Common myeloid progenitor, CD34-positive (primary cell): ENCODE measurements at places on chromosomes 4 and X.
A peak's percentile ranks its signal among the peaks of the same experiment; 100 is the strongest.

- DNase-seq, result no peak
- no peak overlapping the region for H3K4me3 ChIP-seq
- H3K4me1 ChIP-seq, result no peaks in the 10 kb centered on the region
These were observed 51.0 kb upstream of the BEND2 start for GRCh38 chrX:18271725-18272124.

DNA sequence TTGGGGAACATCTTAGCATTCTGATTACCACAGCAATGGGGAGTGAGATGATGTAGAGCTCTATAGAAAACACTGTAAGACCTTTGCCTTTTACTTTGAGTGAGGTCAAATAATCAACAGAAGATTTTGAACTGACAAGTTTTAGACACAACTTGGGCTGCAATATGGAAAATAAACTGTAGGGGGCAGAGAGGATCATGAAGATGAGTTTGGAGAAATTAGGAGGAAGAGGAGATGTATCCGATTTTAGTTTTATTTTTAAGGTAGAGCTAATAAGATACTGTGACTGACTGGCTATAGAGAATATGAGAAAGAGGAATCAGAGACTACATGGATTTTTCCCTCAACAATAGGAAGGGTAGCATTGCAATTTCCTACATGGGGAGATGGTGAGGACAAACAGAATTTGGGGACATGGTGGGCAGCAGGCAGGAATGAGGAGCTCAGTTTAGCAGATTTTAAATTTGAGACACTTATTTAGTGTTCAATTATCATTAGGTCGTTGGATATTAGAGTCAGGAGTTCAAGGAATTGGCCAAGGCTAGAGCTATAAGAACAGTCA is 563.1 kb downstream of the INPP4B start:
- no peaks in the 10 kb centered on the region for H3K27me3 ChIP-seq
- peaks cover 3% of the 10 kb centered on the region for H3K36me3 ChIP-seq
- peak; percentile 40 for DNase-seq
- H3K4me3 ChIP-seq, result no peak overlapping the region
- H3K27ac ChIP-seq, result no peak overlapping the region
- peaks cover 40% of the 10 kb centered on the region for H3K4me1 ChIP-seq

DNA sequence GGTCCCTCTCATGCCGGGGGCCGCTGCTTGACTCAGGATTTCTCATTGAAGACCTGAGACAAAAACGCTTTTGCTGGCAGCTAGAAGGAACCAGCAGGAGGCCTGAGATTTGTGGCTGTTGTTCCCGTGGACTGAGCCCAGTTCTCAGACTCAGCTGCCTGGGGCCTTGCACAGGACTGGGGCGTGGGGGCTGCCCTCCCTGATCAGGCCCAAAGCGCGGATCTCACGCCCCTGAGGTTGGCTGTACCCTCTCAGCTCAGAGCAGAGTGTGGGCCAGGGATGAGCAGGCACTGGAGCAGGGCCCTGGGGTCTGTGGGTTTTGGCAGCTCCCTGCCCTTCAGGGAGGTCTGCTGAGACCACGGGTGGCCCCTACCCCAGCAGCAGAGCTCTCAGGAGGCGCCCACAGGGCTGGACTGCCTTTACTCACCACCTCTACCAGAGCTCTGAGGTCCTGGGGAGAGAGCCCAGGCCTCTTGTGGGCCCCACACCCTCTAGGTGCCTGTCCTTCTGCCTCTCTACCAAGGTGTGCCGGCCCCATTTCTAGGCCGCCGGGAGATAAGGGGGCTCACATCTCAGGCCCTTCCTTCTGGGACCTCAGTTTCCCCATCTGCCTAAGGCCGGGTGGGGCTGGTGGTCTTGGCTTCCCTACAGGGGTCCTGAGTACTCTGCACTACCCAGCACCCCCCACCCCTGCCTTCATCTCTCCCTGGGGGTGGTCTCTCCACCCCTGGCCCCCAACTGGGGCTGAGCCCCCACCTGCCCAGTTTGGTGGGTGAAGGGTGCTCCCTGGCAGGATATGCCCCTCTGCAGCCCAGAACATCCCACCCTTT is 5.6 kb downstream of the MSANTD1 start:
- H3K36me3 ChIP-seq, result no peaks in the 10 kb centered on the region
- H3K27ac ChIP-seq, result no peak overlapping the region
- no peaks in the 10 kb centered on the region for H3K4me1 ChIP-seq
- no peak overlapping the region for H3K4me3 ChIP-seq
- DNase-seq, result no peak
- no peaks in the 10 kb centered on the region for H3K27me3 ChIP-seq

- DNase-seq, result peak; percentile 50
- H3K27me3 ChIP-seq, result no peaks in the 10 kb centered on the region
- no peak overlapping the region for H3K4me3 ChIP-seq
- no peak overlapping the region for H3K27ac ChIP-seq
- no peaks in the 10 kb centered on the region for H3K36me3 ChIP-seq
These were observed 108.4 kb upstream of the ATXN3L start for GRCh38 chrX:13428053-13428786.

DNA sequence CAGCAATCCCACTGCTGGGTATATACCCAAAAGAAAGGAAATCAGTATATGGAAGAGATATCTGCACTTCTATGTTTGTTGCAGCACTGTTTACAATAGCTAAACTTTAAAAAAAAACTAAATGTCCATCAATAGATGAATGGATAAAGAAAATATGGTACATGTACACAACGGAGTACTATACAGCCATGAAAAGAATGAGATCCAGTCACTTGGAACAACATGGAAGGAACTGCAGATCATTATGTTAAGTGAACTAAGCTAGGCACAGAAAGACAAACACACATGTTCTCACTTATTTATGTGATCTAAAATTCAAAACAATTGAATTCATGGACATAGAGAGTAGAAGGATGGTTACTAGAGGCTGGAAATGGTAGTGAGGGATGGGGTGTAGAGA is 400.7 kb downstream of the ZNF674 start:
- H3K4me3 ChIP-seq, result no peak overlapping the region
- no peaks in the 10 kb centered on the region for H3K36me3 ChIP-seq
- no peaks in the 10 kb centered on the region for H3K27me3 ChIP-seq

DNA sequence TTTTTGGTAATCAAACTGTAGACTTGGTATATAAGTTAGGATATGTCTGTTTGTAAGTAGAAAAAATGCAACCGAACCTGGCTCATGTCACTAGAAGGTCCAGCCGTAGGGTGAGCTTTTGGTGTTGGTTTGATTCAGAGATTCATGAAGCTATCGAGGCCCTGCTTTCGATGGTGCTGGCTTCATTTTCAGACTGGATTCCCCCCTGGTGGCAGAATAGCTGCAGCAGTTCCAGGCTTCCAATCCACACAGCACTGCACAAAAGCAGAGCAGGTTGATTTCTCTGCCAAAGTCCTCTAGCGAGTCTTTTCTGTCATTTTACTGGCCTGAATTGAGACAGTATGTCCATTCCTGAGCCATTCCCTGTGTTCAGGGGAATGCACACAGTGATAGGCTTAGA is 33.1 kb downstream of the PDK3 start:
- H3K27me3 ChIP-seq, result no peaks in the 10 kb centered on the region
- DNase-seq, result peak; percentile 59
- peaks cover 7% of the 10 kb centered on the region for H3K4me1 ChIP-seq
- H3K4me3 ChIP-seq, result no peak overlapping the region

DNA sequence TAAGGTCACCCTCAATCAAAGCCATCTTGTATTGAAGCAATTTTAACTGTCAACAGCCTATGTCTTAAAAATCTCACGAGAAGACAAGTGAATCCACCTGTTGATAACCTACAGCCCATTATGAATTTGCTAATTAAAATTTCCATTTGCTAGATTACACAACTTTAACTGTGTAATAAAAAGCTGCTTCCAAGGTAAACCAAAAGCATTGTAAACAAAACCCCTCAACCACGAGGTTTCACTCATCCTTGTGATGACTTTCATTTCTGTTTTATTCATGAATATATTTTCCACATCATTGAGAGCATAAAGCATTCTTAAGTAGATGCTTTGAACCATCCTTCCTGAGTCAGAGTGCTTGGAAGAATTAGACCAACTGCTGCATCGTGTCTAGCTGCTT is 217.5 kb upstream of the GYPA start:
- no peak overlapping the region for H3K27ac ChIP-seq
- no peaks in the 10 kb centered on the region for H3K36me3 ChIP-seq
- no peaks in the 10 kb centered on the region for H3K4me1 ChIP-seq

DNA sequence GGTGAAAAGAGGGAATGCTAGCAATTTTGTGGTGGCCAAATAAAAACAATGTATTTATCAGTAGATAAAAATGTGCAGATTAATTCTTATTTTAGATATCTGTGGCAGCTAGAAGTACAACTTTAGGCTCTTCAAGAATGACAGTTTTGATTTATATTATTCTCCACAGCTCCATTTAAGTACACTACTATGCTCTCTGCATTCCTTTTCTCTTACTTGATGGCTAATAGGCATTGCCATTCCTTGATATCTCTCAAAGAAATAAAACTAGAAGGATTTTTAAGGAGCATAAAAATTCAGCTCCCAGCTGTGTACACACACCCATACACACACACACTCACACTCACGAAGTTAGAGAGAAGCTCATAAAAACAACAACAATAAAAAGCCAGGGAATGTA is 59.4 kb upstream of the H2AZ1 start:
- no peaks in the 10 kb centered on the region for H3K36me3 ChIP-seq
- no peaks in the 10 kb centered on the region for H3K4me1 ChIP-seq
- no peak overlapping the region for H3K27ac ChIP-seq
- H3K4me3 ChIP-seq, result no peak overlapping the region

DNA sequence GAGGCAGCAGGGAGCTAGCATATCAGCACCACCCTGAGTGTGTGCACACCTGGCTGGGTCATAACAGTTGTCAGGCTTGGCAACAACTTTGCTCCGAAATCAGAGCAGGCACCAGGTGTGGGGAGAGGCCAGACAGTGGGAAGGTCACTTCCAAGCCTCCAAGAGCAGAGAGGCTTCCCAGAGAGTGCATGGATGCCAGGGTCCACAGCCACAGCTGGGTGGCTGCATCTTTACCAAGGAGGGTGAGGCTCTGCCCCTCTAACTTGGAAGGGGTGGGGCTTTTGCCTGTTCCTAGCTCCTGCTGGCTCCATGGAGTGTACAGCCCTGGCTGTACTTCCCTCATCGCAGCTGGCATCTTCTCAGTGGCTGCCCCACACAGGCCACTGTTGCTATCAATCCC is 322.4 kb downstream of the CCSER1 start:
- H3K27ac ChIP-seq, result no peak overlapping the region
- H3K4me1 ChIP-seq, result no peaks in the 10 kb centered on the region
- no peak for DNase-seq
- H3K27me3 ChIP-seq, result no peaks in the 10 kb centered on the region
